ENCODE measurements at places on chromosomes 3 and 15.

GRCh38 chr3:189841473-189842205, 210.4 kb downstream of the TP63 start:
- peak; percentile 39 for DNase-seq

GRCh38 chr3:63912768-63913588, 795 bp upstream of the SCAANT1 start:
- peak; percentile 40 for DNase-seq

GRCh38 chr3:18223974-18224373, 201.2 kb downstream of the SATB1 start:
- DNase-seq: no peak

DNA sequence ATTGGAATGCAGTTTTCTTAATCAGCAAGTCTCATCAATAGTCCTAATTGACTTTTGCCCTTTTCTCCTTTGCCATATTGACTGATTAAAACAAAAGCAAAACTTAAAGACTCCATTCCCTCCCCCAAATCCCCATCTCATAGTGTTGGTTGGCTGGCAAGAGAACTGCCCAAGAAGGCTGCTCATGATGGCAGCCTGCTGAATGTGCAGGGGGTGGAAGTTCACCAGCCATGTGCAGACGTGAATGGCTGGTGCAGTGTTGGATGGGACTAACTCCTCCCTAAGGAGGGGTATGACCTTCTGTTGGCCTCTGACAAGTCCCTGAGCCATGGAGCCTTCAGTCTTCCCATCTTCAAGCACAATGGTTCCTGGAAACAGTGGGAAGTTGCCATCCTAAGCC, 7.0 kb downstream of the SMAD3 start:
- DNase-seq: no peak

DNA sequence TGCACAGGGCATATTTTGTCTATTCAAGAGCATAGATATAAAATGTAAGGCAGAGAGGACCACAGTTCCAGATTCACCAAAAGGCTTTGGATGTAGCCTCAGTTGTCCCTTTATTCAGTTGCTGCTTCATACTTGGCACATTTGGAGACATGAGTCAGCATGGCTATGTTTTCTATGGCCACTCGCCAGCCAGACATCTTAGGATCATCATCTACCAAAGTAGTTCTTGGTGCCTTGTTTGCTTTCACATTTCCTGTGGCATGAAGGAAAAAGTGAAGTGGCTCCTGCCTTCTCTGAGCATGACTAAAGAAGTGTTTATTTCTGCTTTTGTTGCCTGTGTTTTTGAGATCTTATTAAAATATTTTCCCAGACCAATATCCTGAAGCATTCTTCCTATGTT, 7.2 kb downstream of the SUSD5 start:
- peak; percentile 64 for DNase-seq

- DNase-seq: no peak
Measured at GRCh38 chr3:9673082-9673481, 23.8 kb downstream of the MTMR14 start.

- DNase-seq: no peak
Measured at GRCh38 chr3:54599716-54600115, 328.1 kb downstream of the LRTM1 start.

GRCh38 chr3:136270179-136270578, 20.0 kb downstream of the PCCB start:
- DNase-seq: no peak

- DNase-seq: no peak
Measured at GRCh38 chr15:69813881-69814280, 283.8 kb downstream of the TLE3 start.

- no peak for DNase-seq
Measured at GRCh38 chr3:193874997-193875593, 260.9 kb upstream of the HES1 start.

GRCh38 chr3:18389108-18389733, 35.9 kb downstream of the SATB1 start:
- DNase-seq: no peak
